ENCODE measurements at places on chromosomes 12 and 14. TPM values are rescaled to one million over a fixed set of nuclear protein-coding genes. Genes with fewer than 3 reads are reported as not detected.

GRCh38 chr12:8453796-8454195 lies 2.0 kb upstream of the CLEC6A start:
- no peak for DNase-seq

The KRT77 gene
- total RNA-seq, result not detected

The SLCO1B3 gene
- total RNA-seq, result 0.17 TPM

GRCh38 chr14:95834496-95834895 lies 42.1 kb upstream of the TUNAR start:
- DNase-seq, result no peak

DNA sequence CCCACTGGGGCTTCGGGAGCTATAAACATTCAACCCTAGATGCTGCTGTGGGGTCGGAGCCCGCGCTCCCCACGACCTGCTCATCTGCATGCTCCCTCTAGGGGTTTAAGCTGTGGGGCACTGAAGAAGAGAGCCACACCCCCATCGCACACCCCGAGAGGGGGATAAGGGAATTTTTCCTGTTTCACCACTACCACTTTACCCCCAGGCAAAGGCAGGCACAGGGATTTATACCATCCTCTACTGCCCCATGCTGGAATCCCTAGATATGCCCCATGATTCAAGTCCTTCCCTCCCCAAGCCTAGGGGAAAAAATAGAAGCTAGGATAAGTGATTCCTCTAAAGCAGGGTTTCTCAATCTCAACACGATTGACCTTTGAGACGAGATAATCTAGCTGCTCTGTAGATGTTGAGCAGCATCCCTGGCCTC lies 59.9 kb upstream of the CCDC60 start:
- no peak for DNase-seq

The MGP gene
- total RNA-seq, result 223 TPM

- no peak for DNase-seq
Measured at GRCh38 chr14:84390010-84390409, 1139.9 kb upstream of the FLRT2 start.

- DNase-seq, result no peak
Measured at GRCh38 chr14:93322929-93323599, 9.8 kb downstream of the BTBD7 start.

DNA sequence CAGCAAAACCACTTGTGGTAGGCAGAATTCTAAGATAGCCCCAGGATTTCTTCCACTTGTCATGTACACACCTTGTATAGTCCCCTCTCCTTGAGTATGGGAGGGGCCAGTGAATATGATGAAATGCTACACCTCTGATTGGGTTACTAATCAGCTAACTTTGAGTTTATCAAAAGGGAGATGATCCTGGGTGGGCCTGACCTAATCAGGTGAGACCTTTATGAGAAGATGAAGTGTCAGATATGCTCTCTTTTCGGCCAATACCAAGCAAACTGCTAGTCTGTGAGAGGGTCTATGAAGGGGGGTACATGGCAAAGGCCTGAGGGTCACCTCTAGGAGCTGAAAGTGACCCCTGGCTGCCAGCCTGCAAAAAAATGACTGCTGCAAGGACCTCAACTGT lies 154.3 kb upstream of the CRY1 start:
- no peak for DNase-seq

- DNase-seq, result no peak
Measured at GRCh38 chr12:80702889-80703805, 4.3 kb upstream of the MYF6 start.

DNA sequence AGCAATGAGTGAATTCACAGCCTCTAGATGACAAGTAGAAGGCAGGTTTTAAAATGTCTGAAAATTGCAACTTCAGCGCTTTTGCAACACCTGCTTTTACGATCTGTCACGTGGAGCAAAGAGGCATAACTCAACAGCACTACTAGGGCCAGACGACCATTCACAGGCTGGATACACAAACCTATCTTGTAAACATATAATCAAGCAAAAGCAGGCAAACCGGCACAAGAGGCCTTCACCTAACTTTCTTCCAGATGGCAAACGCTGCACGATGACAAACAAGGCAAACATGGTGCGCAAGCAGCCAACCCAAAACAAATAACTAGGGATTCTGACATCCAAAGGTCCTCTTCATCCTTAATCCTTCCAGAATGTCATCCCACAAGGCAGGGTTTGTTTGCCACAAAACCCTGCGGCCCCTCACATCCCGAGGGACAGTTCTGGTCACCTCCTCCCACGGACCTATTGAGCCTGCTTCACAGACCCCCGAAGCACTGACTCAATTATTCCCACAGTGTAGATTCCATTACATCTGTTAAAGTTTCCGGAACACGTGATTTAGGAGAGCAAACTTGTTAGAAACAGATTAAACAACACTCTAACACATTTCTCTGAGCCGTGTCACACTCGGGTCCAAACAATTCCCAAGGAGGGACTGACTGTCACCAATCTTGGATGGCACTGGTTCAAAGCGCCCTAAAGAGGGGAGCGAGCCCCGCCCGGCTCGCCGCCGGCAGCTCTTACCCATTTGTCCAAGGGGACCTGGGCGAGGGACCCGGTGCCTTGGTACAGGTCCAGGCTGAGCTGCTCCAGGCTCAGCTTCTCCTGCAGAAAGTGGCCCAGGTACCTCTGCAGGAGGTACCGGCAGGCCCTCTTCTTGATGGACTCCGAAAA lies 823 bp downstream of the ATG2B start:
- DNase-seq, result peak; percentile 34

DNA sequence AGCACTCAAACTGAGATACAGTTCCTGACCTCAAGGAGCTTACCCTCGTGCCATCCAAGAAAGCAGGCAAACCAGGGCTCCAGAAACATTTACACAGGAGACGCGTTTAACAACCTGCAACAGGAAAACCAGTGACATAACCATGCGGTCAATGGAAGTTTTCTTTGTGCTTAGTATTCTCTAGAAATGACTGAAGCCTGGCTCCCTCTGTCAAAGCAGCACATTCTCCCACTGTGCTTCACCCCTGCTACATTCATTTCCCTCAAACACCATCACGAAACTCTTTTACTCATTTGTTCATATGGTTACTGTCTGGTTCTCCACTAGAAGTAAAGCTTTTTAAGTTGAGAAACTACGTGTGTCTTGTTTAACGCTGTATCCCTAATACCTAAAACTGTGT lies 161.3 kb upstream of the CCND2 start:
- DNase-seq, result no peak

DNA sequence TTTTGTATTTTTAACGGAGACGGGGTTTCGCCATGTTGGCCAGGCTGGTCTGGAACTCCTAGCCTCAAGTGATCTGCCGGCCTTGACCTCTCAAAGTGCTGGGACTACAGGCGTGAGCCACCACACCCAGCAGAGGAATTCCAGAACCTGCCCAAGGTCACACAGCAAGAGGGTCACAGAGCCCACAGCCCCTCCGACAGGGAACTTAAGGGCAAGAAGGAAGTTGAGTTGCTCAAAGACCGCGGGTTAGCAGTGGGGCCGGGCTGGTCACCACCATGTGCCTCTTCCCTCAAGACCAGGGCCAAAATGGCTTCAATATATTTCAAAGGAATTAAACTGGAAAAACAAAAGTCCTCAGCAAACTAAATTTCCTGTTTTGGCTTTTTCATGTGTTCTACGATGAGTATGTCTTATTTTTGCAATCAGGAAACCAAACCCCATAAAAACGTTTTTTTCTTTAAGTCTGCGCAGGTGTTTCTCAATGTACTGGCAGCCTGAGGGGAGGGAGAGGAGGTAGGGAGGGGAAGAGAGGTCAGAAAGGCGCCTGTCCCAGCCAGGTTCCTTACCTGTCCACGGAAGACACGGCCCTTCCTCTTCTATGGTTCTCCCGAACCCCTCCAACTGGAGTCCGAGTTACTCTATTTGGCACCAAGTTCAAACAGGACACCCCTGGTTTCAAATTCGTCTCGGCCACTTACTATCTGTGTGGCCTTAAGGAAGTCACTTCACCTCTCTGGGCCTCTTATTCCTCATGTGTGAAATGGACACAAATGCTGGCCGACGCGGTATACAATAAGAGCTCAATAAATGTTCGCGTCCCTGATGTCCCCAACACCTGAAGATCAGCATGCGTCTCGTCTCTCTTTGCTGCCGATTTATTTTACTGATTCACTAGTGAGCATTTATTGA lies 778 bp downstream of the SLC8B1 start:
- DNase-seq, result no peak

- no peak for DNase-seq
Measured at GRCh38 chr12:113852264-113852663, 113.9 kb downstream of the RBM19 start.

GRCh38 chr14:37890095-37890494 lies 294.7 kb downstream of the TTC6 start:
- DNase-seq, result no peak

DNA sequence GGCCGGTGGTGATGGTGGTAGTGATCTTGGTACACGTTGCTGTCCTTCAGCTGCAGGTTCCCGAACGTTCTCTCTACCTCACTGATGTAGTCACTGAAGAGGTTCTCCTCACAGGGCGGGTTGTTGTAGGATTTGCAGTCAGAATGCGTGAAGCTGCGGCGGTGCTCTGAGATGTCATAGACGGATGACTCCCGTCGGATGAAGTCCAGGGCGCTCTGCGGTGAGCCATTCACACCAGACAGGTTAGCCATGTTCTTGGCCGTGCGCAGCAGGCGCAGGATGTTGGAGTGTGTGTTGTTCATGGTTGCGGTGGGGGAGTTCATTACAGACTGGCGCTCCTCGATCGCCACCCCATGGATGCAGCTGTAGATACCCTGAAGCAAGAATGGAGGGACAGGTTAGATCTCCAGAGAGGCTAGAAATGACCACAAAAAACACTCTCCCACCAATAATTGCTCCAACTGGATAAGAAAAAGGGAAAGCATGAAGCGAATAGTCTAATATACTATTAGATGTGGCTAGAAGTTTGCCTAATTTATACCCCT lies 367.8 kb downstream of the EMP1 start:
- no peak for DNase-seq

All from mucosa of gallbladder (tissue), 1 donor.